SHP77 (cell line): ENCODE measurements at places on chromosomes 4 and X.

DNA sequence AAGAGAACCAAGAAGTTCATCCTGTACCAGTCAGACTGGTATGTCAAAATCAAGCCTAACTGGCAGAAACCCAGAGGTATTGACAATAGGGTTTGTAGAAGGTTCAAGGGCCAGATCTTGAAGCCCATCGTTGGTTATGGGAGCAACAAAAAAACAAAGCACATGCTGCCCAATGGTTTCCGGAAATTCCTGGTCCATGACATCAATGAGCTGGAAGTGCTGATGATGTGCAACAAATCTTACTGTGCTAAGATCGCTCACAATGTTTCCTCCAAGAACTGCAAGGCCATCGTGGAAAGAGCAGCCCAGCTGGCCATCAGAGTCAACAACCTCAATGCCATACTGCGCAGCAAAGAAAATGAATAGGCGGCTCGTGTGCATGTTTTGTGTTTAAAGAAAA, 172.7 kb upstream of the MED14 start:
- DNase-seq, result no peak

DNA sequence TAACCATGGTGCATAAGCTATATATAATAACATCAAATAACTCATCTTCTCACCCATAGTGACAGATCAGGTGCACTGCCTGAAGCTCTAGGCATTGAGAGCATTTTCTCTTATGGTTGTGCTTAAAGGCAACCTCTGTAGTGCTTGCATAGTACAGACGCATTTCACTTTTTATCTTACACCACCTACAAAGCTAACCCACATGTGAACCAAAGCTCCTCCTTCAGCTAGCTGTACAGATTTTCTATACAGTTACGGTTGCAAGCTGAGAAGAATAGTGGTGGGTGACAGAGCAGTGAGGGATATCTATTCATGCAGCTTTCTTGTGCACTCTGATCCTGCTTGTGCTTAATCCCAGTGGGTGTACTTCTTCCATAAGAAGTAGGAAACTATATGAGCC, 1525.2 kb downstream of the STIM2 start:
- no peak for DNase-seq

DNA sequence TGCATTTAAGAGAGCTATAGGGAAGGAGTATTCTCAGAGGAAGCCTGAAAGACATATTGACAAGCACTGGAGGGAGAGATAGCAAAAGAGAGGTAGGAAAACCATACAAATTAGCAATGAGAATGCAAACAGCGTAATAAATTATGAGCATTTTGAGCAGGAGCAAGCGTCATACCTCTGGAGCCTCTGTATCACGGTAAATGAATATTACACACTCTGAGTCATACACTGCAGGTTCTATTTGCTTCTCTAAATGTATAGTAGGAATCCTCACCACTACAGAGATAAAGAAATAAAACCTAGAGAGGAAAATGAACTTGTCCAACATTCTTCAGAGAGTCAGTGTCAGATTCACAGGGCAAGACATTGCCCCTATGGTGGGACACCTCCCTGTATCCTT, 46.4 kb upstream of the GABRE start:
- DNase-seq, result no peak

DNA sequence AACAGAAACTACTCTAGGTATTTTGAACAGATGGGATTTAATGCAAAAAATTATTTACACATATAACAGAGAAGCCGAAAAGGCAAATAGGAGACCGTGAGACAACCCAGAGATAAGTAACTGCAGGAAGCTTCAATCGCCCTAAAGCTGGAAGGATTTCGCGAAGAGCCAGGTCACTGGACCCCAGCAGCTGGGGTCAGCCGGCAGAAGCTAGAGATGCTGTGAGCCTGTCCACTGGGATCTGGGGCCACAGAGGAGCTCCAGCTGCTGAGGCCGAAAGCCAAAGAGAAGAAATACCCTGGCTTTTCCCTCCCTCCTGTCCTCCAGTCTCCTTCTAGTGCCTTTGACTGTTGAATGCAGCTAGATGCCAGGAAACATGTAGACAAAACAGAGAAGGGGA, 192.8 kb upstream of the BCOR start:
- no peak for DNase-seq

DNA sequence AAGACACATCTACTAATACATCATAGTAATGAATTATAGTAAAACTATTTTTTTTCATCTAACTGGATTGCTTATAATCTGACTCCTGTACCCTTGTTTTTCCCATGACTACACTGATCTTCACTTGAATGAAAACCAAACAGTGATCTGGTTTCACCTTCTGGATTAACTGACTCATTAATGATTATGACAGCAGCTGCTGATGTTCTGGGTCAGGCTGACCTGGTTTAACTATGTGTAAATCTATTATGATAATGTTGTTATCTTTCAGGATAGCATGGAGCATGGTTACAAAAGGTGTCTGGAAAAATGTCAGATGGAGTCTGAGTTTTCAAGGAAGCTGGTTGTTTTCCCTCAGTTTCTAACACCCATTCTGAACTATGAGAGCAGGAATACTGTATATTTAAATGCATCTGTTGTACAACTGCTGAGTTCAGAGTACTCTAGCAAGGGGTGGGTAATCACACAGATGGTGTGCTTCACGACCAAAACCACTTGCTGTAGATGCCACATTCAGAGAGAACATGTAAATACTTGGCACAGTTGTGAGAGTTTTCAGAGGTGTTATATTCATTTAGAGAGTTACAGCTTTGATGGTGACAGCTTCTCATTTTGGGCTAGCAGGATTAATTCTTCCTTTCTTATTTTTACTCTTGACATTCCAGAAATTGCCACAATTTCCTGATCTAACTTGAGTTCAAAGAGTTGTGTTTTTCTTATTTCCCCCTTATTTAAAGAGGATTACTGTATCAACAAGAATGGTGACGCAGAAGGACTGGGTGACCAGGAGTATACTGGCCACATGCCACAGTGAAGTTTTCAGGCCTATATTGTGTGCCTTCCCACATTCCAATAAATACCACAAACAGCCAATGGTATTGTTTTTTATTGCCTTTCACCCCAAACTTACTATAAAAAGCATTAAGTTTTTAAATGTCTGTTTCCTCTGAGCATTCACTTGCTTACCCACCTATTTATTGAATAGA, 249.7 kb upstream of the TET2 start:
- DNase-seq, result no peak

- no peak for DNase-seq
These were observed 57.5 kb upstream of the SMIM10 start for GRCh38 chrX:134933248-134933647.

GRCh38 chrX:108439426-108439942, at the start of gene COL4A5:
Gene COL4A5 (plus strand): TSS chrX:108439838. CDS start chrX:108440126, 288 bp downstream.
- DNase-seq, result no peak

DNA sequence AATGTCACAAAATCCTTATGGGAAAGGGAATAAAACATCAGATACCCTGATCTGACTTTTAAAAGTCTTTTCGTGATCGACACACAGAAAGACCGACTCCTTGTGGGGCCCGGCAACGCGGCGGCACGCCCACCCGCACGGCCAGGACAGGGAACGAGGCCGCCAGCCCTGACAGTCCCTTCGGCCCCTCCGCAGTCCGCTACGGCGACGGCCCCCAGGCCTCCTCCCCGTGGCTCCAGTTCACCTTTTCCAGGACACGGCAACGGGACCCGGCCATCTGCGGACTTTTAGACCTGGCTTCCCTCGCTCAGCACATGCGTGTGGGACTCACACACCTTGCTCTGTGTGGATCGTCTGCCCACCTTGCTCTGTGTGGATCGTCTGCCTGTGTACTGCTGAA, 33.6 kb upstream of the GTPBP6 start:
- no peak for DNase-seq

- no peak for DNase-seq
These were observed 96.0 kb upstream of the GUCY1A1 start for GRCh38 chr4:155570661-155571060.

DNA sequence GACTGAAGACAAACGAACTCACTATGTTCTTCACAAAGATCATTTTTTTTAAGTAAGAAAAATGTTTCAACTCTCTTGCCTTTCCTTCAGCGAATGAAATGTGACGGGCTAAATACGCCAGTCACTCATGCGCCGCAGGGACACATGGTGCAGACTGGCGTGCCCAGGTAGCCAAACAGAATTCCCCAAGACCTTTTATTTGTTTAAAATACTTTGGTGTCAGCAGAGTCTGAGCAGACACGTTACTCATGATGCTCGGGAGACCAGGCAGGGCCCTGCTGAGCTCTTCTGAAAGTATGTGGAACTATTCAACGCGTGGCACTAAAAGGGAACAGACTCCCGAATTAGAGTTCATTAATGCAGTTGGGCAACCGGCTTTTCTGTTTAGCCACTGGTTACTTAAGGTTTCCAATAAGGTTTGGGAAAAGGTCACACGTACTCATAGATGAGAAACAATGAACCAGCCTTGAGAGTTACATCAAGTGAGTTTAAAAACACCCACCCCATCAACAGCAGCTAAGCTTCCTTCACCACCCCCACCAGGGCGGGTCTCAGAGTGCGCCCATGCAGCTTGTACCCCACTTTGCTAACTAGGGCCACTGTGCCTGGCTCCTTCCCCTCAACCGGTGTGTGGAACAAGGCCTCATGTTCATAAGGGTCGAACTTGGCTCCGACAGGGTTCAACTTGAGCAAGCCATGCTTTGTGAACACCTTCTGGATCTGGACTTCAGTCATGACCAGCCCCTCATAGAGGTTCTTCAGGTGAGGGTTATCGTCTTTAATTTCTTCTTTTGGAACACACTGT, 7.3 kb downstream of the GRPEL1 start:
- DNase-seq, result no peak

GRCh38 chr4:63036159-63036866, 1372.9 kb downstream of the TECRL start:
- no peak for DNase-seq

DNA sequence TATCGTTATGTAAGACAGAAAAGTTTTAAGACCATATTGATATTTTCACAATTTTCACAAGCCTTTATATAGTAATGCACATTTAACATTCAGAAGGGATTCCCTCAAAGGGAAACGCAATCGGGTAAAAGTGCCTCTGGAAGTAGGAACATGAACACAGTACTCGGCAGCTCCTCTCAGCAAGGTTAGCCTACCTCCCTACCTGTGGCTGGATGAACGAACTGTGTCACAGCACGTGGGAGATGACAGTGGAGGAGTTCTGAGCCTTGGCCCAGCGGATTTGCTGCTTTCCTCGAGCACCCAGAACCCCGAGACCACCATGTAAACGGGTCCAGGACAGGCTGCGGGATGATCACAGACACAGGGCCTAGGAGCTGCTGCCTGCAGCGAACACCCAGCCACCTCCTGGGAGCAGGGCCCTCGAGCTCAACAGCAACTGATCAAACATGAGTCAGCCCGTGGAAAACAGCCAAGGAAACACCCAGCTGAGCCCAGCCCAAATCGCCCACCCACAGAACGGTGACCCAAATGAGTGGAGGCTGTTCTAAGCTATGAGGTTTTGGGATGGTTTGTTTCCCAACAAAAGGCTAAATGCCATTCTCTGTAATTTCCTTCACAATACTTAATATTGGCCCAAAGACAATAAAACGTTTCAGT, 30.4 kb downstream of the FAT1 start:
- peak; percentile 81 for DNase-seq

GRCh38 chrX:133380711-133381619, 34.3 kb downstream of the GPC4 start:
- no peak for DNase-seq

DNA sequence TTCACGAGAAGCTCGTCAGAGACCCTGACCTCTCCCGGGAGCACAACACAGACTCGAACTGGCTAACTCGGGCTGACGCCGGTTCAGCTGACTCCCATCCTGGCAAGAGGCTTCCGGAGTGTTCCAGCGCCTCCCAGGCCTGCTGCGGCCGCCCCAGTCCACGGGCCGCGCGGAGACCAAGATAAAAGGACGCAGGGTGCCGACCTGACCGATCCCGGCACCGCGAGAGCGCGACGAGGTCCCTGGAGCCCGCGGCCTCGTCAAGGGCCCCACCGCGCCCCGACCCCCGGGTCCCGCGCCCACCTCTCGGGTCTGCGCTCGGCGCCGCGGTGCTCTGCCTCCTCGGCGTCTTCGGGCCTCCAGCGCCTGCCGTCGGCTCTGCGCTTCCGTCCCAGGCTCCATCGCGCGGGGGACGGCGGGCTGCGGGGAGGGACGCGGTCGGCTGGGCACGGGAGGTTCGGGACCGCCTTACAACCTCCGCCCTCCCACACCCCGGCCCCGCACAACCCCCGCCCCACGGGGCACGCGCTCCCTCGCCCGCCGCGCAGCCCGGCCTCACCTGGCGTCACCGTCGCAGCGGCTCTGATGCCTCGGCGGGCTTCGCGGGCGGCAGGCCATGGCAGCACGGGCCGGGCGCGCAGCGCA, 426 bp downstream of the SLBP start:
- no peak for DNase-seq

GRCh38 chr4:142565771-142566170, 280.3 kb downstream of the INPP4B start:
- DNase-seq, result no peak

DNA sequence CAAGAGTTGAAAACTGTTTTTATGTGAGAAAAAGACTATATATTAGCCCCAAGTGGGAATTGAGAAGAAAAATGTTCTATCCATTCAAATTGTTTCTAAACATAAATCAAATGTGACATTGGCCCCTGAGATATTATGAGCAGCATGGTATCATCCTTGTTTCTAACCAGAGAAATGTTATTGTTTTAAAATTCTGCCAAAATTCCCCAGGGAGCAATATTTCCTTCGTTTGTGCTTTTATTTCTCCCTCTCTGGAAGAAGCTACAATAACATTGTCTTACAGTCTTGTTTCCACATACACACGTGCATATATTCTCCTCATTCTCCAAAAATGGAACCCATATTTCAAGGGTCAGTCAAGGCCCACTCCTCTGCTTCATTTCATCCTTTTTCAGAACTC, 46.7 kb downstream of the MAGEB17 start:
- DNase-seq, result no peak

DNA sequence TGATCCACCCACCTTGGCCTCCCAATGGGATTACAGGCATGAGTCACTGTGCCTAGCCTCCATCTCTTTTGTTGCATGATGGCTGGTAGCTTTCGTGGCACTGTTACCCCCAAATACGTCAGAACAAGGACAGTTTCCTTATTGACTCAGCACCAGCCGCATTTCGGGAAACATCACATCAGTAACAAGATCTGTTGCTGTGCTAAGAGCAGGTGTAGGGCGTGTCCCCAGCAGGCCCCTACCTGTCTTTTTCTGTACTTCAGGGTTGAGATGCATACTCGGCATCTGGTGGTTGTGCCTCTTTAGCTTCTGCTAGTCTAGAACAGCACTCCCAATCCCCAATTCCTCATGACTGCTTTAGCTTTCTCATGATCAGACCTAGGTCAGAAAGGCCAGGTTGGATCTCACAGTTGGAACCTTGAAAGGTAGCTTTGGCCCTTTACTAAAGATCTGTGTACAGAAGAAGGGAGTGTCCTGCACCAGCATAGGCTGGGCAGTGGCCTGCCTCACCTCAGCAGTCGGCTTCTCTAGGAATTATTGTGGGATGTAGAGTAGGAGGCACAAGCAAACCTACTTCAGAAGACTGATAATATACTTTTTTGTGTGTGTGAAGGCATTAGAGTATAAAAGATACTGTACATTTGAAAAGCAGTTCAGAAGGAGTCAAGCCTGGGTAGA, 36.8 kb downstream of the NSD2 start:
- no peak for DNase-seq

- DNase-seq, result peak; percentile 3
These were observed 1.6 kb upstream of the LIN54 start for GRCh38 chr4:83012200-83012686.
